Activated CD4-positive, alpha-beta T cell treated with anti-CD3 and anti-CD28 coated beads, Interleukin-2, amount 50 U/mL, for 4 hours (primary cell): ENCODE measurements at places on chromosomes 16 and 17.

- no peak for DNase-seq
Measured at GRCh38 chr17:82396601-82397435, 21.3 kb upstream of the HEXD start.

GRCh38 chr17:31696184-31696602 is 162.9 kb downstream of the COPRS start:
- no peak for DNase-seq

GRCh38 chr16:11980136-11980844 is 3.8 kb downstream of the SNX29 start:
- DNase-seq, result no peak

DNA sequence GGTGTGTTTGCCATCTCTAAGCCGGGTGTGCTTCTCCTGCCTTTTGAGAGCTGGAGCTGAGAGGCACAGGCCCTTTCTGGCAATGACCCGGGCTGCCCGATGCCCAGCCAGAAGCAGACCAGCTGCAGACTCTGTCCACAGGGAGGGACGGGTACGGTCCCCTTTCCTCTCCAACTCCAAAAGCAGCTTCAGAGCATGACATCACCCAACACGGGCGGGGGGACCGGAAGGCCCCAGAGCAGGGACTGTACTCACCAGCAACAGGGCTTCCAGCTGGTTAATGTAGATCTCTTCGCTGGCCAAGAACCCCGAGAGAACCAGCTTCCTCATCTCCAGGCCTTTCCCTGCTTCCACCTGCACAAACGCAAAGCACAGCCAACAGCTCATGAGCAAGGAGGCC is 79.4 kb downstream of the ABR start:
- no peak for DNase-seq

DNA sequence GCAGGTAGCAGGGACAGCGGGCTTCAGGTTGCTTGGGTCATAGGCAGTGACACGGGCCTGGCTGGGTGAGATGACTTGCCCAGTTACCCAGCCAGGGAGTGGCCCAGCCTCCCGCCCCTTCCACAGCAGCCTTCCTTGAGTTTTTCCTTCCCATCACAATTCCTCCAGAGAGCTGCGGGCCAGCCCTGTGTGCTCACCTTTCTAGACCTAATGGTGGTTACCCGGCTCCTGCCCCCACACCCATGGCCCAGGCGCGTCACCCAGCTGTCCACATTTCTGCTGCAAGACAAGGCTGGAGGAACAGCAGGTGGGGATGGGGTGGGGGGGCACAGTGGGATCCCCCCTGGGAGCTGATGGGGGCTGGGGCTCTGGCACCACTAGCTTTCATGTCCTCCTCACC is 203.2 kb downstream of the NTN1 start:
- DNase-seq, result no peak

DNA sequence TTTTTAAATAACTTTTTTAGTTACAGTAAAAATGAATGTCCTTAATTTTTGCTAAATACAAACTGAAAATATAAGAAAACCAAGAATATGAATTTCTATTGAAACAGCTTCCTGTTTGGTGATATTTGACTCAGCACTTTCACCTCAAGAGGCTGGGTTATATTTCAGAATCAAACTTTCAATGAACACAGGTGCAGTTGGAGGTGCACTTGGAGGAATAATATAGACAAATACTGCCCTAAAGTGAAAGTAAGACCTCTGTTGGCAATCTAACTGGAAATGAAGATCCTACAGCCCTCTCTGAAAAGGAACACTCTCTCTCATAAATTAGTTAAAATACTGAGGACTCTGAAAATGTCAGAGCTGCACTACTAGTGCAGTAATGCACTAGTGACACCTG is 106.2 kb downstream of the BRIP1 start:
- DNase-seq, result no peak

DNA sequence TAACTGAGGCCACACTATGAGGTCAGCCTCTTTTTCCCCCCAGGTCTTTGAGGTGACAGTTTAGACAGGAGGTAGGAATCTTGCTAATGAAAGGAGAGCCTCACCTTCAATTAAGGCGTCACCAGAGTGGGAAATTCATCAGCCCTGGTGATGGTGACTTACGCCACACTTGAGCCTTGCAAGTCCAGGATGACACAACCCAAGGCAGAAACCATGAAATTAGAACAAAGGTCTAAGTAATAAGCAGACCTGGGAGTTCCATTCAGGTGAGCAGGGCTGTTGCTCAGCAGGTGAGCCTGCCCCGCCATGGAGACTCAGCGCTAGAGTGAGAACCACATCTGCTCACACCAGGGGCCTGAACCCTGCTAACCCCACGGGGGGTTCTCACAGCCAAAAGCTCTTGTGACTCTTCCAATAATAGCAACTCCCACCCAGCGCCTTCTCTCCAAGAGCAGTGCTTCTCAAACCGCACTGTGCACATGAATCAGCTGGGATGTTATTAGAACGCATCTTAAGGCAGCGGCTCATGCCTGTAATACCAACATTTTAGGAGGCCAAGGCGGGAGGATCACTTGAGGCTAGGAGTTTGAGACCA is 28.7 kb upstream of the KIFC3 start:
- no peak for DNase-seq

DNA sequence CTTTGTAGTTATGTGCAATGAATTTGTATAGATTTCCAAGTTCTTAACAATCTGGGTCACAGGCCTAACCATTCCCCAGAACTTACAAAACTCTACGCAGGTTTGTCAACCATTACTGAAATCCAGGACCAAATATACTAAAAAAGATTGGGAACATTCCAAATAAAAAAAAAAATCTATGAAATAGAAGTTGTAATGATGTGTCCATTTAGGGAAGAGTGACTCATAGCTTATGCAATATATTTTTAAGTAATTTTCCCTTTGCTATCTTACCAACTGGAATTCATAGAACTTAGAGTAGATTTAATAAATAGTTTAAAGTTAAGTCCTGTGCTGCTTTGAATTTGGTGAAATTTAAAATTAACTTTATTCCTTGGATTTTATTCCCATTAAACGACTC is 393.2 kb downstream of the PMP22 start:
- DNase-seq, result no peak

- DNase-seq, result no peak
Measured at GRCh38 chr16:85916141-85916890, 17.4 kb downstream of the IRF8 start.

DNA sequence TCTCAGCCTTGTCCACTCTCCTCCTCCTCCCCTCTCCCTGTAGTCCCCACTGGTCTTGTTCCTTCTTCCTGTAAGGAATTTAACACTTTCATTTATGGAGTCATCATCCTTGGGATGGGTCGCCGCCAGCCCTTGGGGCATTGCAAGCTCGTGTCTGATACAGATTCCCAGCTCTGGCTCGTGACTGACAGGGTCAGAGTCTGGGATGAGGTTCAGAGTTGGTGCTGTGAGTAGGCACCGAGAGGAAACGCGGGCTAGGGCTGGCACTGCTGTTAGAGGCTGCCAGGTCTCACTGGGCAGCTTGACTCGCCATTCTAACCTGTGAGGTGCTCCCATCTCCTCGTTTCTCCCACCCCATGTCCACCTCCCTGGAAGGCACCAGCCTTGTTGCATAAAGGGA is 407.0 kb downstream of the SOX9 start:
- no peak for DNase-seq
